Activated CD4-positive, alpha-beta T cell treated with anti-CD3 and anti-CD28 coated beads, Interleukin-2, amount 10 ng/mL, durations not matched to agents 24 days and 14 days (primary cell): ENCODE measurements at places on chromosomes 5 and 9.

DNA sequence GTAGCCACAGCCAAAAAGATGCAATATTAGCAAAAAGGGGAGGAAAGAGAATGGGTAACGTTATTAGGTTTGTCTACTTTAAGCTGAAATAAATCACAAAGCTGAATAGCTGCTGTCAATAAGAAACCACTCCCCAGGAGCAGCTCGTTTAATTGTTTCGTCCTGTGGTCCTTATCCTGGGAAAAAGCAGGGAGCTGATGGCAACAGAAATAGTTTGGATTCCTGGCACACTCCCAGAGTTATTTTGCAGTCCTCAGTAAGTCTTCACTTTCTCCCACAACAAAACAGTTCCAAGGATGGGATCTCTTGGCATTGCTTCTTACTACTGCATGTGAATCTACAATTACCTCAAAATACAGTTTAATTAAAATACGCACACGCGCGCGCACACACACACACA is 28.8 kb downstream of the FRMD3 start:
- no peak for DNase-seq

DNA sequence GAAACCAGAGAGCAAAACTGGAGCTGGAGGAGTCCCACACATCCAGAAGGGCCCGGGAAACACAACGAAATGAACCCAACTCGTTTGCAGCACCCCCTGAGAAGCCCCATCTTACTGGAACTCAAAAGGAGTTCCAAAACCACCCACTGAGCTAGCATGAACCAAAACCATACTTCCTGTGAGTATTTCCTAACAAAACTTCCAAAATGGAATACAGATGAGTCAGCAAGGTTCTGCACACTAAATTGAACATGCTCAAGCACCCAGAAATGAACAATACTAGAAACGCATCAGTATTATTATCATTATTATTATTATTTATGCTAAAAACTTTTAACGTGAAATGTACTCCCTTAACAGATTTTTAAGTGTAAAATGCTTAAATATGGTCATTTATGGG is 8.0 kb upstream of the SPOCK1 start:
- DNase-seq = no peak

DNA sequence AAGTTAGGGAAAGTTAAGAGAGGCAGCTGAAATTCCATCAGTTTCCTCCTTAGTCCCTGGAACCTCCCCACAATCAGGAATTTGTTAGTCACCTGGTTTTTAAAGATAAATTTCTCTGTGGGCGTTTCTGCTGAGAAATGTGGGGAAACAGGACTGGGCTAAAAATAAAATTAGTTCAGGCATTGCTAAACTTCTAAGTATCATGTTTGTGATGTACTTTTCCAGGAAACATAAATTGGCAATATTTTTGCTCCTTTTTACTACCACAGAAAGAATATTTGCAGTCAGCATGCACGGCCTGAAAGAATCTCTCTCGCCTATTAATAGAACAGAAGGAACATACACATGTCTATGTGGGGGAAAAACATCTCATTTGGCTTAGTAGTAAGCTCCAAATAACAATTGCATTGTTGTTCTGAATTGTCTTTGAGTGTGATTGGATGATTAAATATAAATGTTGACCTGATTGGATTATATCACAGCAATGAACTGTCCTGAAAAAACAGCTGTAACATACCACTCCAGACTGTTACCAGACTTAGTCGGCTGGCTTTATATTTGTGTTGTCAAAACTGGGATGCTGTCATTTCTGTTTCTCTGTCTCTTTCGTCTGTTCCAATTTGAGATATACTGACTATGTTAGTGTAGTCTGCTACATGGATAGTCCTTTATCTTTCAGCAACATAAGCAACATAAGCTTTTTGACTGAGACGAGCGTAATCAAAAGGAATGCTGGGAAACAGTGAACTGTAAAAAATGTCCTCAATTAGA is 12.9 kb downstream of the TJP2 start:
- no peak for DNase-seq

DNA sequence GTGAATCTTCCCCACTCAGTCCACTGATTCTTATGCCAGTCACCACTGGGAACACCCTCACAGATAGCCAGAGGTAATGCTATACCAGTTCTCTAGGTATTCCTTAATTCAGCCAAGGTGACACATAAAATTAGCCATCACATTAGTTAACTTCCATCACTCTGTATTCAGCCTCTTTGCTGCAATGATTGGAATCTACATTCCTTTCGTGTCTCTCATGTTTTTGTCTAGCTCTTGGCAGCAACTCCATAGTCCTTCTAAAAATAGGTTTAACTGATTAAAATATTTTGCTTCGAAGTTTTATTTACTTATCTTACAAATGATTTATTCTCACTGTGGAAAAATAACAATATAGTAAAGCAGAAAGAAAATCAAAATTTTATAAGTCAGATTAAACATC is 19.6 kb upstream of the RNF20 start:
- no peak for DNase-seq

- DNase-seq = no peak
These were observed 704.1 kb downstream of the PRELID2 start for GRCh38 chr5:145130996-145131395.

DNA sequence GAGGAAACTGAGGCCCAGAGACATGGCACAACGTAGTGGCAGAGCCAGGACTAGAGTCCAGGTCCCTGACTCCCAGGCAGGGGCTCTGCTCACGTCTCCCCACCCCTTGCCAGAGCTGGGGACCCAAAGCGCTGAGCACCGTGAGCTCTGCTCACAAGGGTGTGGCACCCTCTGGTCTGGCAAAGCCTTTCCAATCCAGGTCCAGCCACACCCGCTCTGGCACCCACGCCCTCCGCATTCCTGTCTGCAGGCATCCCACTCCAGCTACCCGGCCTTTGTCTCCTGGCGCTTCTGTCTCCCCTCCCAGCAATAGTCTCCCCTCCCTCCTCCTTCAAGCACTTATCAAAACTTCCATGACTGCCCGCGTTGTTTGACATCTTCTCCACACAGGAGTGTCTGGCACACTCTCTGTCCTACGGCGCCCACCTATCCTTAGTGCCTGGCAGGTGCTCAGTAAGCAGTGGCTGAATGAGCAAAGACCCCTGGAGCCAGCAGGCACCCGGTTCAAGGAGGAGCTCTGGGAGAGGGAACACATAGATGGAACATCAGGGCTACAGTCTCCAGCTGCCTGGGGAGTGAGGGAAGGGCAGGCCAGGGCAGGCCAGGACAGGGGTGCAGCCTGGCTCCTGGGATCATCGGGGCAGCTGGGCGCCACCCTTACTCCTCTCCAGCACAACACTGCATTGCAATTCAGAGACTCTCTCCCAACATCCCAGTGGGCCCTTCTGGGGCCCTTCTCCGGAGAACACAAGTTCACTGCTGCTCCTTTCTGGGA is 12.0 kb downstream of the HIGD2A start:
- DNase-seq = no peak
